Kidney (tissue), 22 donors: ENCODE measurements at places on chromosomes 7 and 10. TPM values are rescaled to one million over a fixed set of nuclear protein-coding genes. Genes with fewer than 3 reads are reported as not detected.

The HELLS gene
- total RNA-seq: 13.5 TPM

GRCh38 chr7:34354011-34354410 lies 304.0 kb upstream of the NPSR1 start:
- H3K4me1 ChIP-seq: no peaks in the 10 kb centered on the region
- no peak overlapping the region for H3K27ac ChIP-seq
- no peaks in the 10 kb centered on the region for H3K36me3 ChIP-seq
- no peak overlapping the region for H3K4me3 ChIP-seq

DNA sequence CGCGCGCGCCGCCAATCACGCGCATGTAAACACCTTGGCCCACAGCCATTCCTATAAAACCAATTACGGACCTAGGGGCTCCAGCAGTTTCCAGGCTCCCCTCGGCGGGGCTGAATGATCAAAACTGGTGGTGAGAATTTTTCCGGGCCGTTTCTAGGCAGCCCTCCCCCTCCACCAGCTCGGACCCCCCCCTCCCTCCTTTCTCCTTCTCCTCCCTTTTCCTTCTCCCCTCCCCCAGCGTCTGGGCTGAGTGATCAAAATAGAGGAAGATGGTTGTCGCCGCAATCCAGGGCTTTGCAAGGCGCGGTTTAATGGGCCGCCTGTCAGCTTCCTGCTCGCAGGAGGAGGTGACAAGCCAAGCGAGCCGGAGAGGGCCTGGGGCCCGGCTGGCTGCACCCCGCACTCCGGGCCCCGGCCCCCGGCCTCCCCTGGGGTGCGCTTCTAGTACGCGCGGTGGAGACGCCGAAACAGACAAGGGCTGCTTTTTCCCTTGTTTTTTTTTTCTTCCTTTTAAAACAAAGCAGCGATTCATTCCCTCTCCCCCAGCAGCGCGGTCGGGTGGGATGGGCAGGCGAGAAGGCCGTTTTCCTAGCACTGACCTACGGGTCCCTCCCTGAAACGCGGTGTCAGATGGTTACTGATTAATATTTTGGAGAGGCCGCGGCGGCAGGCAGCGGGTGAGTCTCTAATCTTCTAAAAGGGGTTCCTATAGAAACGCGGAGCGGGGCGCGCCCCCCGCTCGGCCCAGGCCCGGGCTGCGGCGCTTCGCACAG lies 528 bp upstream of the TNRC18 start:
- peak; percentile 97 for DNase-seq
- H3K36me3 ChIP-seq: no peaks in the 10 kb centered on the region
- no peaks in the 10 kb centered on the region for H3K27me3 ChIP-seq
- H3K4me1 ChIP-seq: peaks cover 7% of the 10 kb centered on the region
- H3K27ac ChIP-seq: peak overlapping the region; percentile 99

DNA sequence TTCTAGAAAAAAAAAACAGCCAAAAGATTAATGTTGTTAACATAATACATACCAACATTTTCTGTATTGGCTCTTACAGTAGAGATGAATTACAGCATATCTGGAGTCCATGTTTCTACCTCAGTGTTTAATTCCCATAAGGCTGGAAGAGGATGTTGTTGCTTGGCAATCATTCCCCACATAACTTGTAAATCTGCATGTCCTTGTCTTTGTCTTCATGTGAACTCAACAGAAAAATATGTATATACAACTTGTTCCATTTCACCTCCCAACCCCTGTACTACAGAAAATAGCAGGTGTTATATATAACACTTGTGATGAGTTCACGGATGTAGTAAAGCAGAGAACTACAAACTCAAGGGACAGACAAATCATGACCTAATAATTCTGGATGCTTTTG lies 160.9 kb upstream of the SEMA3C start:
- H3K27ac ChIP-seq: no peak overlapping the region
- H3K27me3 ChIP-seq: no peaks in the 10 kb centered on the region
- H3K36me3 ChIP-seq: no peaks in the 10 kb centered on the region
- peaks cover 1% of the 10 kb centered on the region for H3K4me1 ChIP-seq

DNA sequence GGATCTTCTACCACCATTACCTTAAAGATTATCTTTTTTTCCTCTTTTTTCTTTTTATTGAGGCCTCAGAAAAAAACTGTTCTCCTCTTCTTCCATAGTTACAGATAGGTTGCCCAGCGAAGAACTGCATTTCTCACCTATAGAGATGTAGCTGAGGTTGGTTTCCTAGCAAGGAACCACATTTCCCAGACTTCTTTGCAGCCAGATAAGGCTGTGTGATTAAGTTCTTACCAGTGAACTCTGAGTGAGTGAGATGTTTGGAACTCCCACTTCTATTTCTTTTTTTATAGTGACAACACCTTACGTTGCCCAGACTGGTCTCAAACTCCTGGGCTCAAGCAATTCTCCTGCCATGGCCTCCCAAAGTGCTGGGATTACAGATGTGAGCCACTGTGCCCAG lies 5.9 kb upstream of the MCMBP start:
- DNase-seq: no peak
- no peak overlapping the region for H3K4me3 ChIP-seq
- no peaks in the 10 kb centered on the region for H3K27me3 ChIP-seq
- H3K27ac ChIP-seq: no peak overlapping the region

The INMT gene
- 44.8 TPM for total RNA-seq

The GJD4 gene
- not detected for total RNA-seq

GRCh38 chr10:78354101-78354500 lies 320.4 kb downstream of the RPS24 start:
- no peaks in the 10 kb centered on the region for H3K36me3 ChIP-seq
- no peaks in the 10 kb centered on the region for H3K27me3 ChIP-seq
- H3K4me3 ChIP-seq: no peak overlapping the region
- no peaks in the 10 kb centered on the region for H3K4me1 ChIP-seq

- peaks cover 5% of the 10 kb centered on the region for H3K27me3 ChIP-seq
- H3K4me3 ChIP-seq: no peak overlapping the region
- DNase-seq: no peak
- no peak overlapping the region for H3K27ac ChIP-seq
Observed at GRCh38 chr7:1595636-1596035, 25.8 kb upstream of the PSMG3 start.

GRCh38 chr10:96991313-96991841 lies 159.3 kb downstream of the LCOR start:
- H3K27ac ChIP-seq: no peak overlapping the region
- H3K4me1 ChIP-seq: no peaks in the 10 kb centered on the region
- no peak overlapping the region for H3K4me3 ChIP-seq

DNA sequence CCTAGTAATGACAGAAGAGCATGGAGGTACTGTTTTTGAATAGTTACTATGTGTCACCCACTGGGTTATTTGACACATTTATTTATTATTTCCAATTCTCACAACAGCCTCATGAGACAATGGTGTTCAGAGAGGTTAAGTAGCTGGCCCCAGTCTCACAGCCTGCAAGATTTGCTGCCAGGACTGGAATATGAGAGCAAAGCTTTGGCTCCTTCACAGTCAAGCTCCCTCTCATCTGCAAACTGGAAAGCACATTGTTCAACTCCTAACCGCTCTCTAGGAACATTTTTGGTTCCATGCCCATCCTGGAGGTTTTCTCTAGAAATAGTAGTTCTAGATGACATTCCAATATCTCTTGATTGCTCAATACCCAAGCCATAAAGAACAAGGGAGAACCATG lies 75.5 kb upstream of the CXCL12 start:
- H3K27me3 ChIP-seq: no peaks in the 10 kb centered on the region
- no peak overlapping the region for H3K4me3 ChIP-seq
- no peak for DNase-seq
- no peak overlapping the region for H3K27ac ChIP-seq
- H3K4me1 ChIP-seq: no peaks in the 10 kb centered on the region

The EBLN1 gene
- not detected for total RNA-seq

The CLDN4 gene
- total RNA-seq: 342 TPM

DNA sequence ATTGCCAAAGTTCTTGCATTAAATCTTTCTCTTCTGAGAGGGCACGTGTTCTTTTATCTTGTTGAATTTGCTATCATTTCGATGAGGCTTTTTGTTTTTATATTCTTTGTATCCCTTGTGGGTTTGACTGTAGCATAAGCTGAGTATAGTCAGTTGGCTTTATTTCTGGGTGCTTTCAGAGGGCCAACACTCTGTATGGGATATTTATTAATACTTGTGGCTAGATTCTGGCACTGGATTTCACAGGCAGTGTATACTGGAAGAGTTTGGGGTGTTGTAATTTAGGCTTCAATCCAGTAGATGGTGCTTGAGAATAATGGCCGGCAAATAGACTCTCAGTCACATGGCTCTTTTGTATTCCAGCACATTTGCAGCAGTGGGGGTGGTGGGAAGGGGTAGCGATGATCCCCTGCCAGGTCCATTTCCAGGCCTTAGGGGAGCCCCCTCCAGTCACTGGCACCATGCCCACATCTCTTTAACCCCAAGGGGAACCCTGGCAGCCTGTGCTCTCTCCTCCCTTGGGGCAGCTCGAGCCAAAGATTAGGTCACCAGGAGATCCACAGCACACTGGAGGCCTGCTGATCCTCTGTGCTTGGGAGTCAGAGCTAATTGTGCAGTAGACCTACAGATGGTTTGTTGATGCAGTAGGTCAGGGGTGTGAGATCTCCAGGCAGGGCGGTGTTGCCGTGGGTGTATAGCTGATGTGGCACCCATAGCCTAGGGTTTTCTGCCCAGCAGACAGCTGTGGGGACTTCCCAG lies 81.8 kb downstream of the PTPN20 start:
- no peak overlapping the region for H3K27ac ChIP-seq
- H3K36me3 ChIP-seq: no peaks in the 10 kb centered on the region
- no peak for DNase-seq
